IMR-90 (cell line): ENCODE measurements at places on chromosomes 1 and 21. TPM values are rescaled to one million over a fixed set of nuclear protein-coding genes. Genes with fewer than 3 reads are reported as not detected.

The SERPINC1 gene
- not detected in 2 replicates for total RNA-seq

The VTCN1 gene
- total RNA-seq, result not detected in 2 replicates

The UBE2U gene
- not detected in 2 replicates for total RNA-seq

DNA sequence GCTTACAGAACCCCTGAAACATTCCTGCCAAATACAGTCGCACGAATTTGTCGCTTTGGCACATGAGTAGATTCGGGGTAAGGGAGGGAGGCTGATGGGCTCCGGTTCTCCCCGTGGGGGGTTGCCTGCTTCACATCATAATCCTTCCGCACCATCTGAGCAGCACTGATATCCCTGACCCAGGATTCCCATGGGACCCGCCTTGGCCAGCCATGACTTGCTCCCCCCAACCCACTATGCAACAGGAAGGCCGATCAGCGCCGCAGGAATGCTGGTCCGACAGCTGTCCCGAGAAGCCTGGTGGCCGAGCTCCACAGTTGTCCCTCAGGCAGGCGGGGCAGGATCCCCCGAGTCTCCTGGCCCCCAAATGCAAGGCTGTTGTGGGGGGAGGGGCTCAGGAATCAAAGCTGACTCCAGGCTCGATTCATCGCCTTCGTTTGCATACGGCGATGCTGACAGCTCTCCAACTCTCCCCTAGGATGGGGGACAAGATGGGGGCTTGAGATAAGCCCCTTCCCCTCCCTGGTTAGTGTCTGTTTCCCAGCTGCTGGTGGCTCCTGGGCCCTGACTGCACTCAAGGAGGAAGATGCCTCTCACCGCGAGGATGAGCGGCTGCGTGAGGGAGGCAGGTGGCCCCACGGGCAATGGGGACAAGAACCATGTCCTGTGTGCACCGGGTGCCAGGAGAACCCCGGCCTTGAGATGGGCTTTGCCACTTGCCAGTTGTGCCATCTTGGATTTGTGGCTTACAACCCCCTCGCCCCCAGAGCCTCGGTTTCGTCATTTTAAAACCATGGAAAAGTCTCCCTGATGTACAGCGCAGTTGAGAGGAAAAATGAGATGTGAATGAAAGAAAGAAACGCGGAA lies 9.3 kb downstream of the DRAXIN start:
- DNase-seq, result no peak

- DNase-seq, result peak; percentile 91
These were observed 77.8 kb downstream of the ALPL start for GRCh38 chr1:21586846-21587601.

GRCh38 chr1:27513958-27514357 lies 24.0 kb upstream of the WASF2 start:
- no peak for DNase-seq

DNA sequence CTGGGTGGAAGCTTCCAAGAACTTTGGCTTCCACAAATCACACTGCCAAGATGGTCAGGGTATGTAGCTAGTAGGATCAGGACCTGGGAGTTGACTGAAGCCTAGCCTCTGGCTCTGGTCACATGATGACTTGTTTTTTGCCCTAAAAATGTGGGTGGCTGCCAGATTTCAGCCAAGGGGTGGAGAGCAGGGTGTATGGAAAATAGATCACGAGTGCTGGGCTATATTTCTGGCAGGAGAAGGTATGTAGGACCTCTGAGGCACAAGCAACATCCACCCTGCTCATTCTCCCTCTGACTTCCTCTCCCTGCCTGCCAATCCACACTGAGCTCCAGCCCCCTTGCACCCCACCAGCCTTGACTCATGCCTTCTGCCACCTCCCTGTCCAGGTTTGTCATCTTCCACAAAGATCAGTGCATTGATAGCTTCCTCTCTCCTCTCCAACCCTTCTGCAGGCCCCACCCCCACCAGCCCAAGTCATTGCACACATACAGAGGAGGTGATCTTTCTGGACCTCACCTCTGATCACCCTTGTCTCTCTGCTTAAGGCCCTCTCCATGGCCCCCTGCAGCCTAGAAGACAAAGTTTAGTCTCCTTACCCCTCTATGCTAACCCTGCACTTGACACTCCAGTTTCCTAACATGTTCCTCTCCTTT lies 8.3 kb upstream of the CYP4B1 start:
- no peak for DNase-seq

GRCh38 chr1:204190212-204191211 lies 5.8 kb downstream of the KISS1 start:
- DNase-seq, result peak; percentile 70

- DNase-seq, result peak; percentile 99
These were observed 11.1 kb upstream of the S100A11 start for GRCh38 chr1:152047730-152048415.

- no peak for DNase-seq
These were observed 117.1 kb downstream of the DSCAM start for GRCh38 chr21:40729761-40730425.

GRCh38 chr1:32876341-32877210 lies 5.9 kb upstream of the FNDC5 start:
- no peak for DNase-seq

- no peak for DNase-seq
These were observed 234.9 kb downstream of the PTPRC start for GRCh38 chr1:198873696-198874230.
